Fibroblast of skin of left quadriceps (primary cell): ENCODE measurements at places on chromosomes 2 and 18.
A peak's percentile ranks its signal among the peaks of the same experiment; 100 is the strongest.

- no peak for DNase-seq
Measured at GRCh38 chr2:186576614-186577013, 13.2 kb upstream of the ITGAV start.

GRCh38 chr18:22828171-22828570, 105.0 kb upstream of the RBBP8 start:
- no peak for DNase-seq

- no peak for DNase-seq
Measured at GRCh38 chr2:134917360-134917865, 1.2 kb upstream of the CCNT2 start.

DNA sequence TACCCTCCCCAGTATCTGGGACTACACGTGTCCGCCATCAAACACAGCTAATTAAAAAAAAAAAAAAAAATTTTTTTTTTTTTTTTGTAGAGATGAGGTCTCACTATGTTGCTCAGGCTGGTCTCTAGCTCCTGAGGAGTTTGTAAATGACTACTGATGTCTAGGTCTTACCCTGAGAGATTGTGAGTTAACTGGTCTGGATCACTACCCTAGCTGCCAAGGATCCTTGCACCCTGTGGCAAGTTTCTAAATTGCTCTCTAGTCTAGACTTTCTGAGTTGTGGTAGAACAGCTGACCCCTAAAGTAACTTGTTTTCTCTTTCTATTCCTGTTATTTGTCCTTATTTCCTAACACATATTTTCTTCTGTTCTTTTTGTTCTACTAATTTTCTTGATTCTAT, 44.5 kb downstream of the ABHD3 start:
- DNase-seq: no peak

- no peak for DNase-seq
Measured at GRCh38 chr2:126857502-126857901, 41.2 kb upstream of the TEX51 start.

- no peak for DNase-seq
Measured at GRCh38 chr2:29206941-29207340, 91.7 kb downstream of the CLIP4 start.

DNA sequence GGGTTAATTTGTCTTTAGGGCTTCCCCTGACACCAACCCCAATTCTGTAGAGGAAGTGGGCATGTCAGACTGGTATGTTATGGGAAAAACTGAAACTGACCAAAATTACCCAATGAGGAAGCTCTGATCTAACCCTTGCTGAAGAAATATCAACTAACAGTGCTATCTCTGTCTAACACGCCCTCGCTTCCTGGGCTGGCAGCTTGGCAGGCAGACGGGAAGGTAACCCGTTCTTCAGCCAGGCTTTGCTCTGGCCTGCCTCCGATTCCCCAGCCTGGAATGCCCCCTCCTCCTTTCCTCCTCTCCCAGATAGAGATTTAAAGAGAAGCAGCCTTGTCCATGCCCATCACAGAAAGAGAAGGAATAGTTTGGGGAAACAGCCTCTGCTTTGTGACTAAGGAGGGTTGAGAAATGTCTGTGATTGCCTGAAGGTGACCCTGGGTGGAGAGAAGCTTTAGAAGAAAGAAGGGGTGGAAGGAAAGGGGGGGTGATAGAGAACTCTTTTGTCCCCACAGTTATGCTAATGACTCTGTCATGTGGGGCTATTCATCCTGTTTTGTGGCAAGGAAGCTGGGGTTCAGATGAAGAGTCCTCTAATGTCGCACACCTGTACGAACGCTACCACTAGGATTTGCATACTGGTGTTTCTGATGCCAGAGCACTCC, 15.4 kb downstream of the HK2 start:
- no peak for DNase-seq

DNA sequence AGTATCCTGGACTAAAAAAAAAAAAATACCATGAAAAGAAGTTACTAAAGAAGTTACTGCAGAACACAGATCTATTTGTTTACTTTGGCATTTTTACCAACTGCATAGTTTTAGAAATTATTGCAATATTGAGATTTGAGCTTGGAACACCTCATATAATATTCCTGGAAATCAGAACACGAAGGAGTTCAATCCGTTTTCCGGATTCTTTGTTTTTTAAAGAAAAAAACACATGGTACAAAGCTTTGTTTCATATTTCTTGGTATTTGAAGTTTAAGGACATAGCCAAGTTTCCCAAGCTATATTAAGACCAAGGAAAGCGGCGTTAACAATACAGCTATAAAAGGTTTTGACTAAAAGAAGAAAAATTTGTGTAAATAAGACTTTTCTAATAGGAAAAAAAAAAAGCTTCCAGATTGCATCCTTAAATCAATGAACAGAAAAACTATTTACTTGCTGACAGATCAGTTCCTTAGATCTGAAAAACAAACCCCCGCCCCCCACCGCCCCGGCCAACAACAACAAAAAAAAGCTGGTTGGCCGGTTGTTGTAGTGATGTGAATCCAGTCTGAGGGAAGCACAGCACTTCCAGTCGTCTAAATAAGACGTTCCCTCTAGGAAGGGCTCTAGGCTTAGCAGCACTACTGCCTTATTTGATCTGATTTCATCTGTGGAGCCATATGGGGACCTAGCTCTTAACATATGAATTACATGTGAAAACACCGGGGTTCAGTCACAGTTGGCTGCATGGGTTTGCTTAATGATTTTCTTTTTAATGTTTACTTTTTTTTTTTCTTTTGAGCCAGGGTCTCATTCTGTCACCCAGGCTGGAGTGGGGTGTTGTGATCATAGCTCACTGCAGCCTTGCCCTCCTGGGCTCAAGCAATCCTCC, 2.5 kb upstream of the RHOB start:
- peak; percentile 48 for DNase-seq

DNA sequence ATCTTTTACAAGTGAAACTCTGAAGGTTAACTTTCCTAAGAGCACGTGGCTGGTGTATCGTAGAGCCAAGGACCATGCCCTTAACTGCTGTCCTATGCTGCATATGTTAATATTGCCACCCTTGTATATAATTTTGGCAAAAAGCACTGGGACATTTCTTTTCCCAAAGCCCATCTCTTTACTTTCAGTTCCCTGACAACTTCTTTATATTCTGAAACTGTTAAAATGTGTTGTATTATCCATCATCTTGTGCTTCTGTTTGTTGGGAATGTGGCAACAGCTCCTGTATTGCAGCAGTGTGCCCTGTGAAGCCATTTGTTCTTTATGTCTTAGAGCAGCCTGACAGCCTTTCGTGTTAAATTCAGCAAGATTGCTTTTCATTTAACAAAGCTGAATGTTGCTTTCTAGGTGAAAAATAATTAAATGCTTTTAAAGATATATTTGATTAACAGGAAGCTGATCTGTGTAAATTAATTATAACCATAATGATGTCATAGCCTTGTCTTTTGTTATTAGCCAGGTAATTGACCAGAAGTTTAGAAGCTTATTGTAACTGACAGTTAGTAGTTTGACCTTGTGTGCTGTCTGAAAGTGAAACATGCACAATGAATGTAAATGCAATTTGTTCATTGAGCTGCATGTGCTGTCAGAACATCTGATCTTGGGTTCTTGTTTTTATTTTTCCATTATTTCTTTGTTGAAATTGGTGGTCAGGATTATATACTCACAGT, 9.7 kb downstream of the RHBDD1 start:
- no peak for DNase-seq

GRCh38 chr2:157838442-157839161, 37.5 kb downstream of the ACVR1 start:
- DNase-seq: no peak

DNA sequence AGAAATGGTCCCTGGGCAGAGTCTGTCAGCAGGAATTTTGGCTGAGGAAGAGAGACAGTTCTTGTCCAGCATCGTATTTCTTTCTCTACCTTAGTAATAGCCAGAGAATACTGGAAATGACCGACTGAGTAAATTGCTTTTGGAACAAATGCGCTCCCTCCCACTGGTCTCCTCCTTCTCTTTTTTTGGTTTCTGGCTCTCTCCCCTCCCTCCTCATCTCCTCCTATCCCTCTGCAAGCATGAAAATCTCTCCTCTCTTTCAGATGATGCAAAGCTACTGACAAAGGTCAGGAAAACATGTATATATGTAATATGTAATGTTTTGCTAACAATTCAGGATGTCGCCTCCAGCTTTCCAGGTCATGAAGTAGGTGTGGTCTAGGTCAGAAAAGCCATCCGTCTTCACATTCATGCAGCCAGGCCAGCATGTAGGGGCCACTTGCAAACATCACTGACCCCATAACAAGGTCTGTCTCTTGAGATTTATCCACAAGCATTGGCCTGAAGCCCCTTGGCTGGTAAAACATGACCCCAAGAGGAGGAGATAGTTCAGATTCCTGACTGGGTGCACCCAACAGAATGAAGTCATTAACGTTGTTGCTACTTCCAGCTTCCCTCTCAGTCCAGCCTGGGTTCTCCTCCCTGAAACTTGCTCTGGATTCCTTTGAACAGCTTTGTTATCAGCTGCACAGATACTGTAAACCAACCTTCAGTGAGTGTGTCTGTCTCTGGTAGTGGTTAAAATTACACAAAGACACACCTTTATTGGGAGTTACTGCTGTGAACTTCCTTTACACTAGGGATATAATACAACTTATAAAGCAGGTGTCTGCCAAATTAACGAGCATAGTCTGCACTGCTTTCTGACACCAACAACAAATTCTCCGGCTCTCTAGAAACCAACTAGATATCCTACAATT, 864.4 kb upstream of the KLHL29 start:
- no peak for DNase-seq

- no peak for DNase-seq
Measured at GRCh38 chr2:239118675-239119211, 270.9 kb downstream of the TWIST2 start.

GRCh38 chr2:28021898-28022297, 131.4 kb downstream of the BABAM2 start:
- no peak for DNase-seq

GRCh38 chr2:14806613-14807012, 174.1 kb downstream of the LRATD1 start:
- no peak for DNase-seq

DNA sequence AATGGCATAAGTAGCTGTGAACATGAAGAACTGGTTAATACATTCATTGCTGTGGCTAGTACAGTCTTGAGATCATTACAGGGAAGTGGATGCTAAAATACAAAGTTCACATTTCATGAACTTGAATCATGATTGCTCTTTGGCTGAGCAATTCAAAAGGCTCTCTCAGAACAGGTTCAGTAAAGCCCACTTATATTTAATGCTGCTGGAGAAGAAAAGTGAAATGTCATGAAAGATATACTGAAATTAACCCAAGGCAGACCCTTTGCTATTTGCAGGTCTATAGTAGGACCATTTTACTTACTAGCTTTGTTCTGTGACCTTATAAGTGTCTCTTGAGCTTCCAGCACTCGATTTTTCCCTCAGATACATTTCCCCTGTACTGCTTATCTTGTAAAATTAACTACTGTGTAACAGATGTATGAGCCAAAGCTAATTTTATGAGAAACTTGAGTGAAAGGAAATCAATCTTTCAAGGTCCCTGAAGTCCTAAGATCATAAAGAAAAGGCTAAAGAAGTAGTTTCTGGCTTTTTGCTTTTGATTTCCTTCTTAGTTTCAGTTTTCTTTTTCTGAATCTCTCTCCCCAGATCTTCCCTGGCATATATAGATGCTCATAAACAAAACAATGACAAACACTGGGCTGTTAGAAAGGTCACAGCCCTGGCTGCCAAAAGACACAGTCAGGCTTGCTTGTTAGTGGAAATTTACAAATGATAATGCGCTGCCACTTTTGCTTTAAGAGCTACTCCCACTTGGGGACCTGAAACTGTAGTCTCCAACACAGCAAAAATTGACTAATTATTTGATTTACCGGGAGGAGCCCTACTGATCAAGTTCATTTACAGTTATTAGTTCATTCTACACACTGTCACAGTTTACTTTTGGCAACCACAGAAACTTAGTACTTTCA, 132.7 kb upstream of the XPO1 start:
- DNase-seq: no peak

DNA sequence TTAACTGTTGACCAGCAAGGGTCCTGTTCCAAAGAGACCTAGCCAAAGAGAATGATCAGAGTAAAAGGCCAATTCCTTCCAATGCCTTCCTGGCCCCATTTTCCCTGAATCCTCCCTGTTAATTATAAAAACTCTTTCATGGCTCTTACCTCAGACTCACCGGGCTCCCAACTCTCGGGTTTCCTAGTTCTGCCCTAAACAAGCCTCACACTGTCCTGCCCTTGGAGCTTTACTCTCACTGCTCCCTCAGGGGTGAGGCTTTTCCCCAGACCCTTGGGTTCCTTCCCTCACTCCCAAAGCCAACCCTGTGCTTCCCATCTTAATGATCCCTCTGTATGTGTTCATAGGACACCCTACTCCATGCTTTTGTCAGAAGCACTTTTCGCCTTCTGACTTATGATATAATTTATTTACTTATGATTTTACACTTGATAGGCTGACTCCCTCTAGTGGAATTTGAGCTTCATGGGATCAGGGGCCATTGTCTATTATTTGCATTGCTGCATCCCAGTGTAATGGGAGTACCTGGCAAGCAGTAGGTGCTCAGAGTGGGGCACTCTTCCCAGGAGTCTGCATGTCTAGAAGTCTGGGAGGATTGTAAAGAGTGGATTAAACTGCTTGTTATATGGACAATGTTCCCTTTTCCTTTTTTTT, 29.9 kb upstream of the ZNG1B start:
- no peak for DNase-seq

DNA sequence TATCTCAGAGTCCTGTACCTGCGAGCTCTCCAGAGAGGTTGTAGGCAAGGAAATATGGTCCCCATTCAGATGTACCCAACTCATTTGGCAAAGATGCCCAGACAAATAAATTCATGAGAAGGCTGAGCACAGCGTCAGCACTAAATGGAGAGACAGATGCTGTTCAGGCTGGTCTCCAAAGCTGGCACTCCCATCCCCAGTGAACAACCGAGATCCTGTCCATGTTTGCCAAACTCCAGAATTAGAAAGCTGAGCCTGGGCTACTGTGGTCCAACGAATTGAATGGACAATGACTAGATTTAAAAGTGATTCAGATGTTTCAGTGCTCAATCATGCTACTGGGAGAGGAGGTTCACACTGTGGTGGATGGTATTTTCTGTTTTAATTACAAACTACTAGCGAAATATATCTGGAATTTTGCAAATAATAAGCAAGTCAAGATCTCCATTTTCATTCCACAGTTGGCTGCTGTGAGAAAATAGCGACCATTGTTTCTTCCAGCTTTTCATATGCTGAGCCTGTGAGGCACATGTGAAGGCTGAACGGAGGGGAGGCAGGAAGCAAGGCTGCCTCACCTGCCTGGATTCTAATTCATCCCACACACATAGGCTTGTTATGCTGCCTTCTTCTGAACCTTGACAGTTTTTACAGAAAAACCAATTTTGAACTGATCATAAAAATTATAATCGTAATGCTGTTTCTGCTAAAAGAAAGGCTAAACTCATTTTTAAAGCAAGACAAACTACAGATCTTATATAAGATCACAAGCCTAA, 22.6 kb upstream of the DAPL1 start:
- DNase-seq: no peak

GRCh38 chr2:17871639-17872038, 6.8 kb upstream of the KCNS3 start:
- no peak for DNase-seq
